Vagina (tissue), 2 donors: ENCODE measurements at places on chromosomes 2 and 18.

DNA sequence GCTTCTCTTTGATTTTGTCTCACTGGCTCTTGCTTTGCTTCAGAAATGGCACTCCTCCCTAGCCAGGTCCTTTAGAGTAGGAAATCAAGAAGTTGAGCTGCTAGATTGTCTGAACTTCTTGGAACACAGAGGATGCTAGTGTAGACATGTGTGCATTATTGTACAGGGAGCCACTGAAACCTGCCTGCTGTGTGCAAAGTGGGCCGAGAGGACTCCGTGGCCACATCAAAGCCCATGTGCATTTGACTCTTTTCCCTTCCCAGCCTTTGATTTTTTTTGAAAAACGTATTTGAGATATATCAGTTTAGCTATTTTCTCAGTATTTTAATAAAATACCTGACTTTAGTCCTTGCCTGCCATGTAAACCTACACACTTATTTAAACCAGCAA lies 83.1 kb downstream of the TMEM247 start:
- DNase-seq: no peak

- DNase-seq: no peak
Observed at GRCh38 chr2:30159766-30160165, 13.0 kb downstream of the YPEL5 start.

DNA sequence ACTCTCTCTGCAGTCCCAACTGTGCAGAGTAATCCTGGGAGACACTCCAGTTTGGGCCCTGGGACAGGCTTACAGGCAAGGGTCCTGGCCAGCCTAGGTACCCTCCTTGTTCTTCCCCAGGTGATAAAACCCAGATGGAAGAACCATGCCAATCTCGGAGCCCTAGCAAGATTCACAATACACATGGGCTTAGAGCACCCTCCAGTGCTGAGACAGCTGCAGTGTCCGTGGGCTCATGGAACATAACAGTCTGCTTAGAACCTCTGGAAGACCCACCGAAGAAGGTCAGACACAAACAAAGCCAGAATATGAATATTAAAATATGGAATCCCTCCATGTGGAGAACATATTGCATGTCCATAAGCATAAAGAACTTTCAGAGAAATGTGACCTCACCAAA lies 568.1 kb downstream of the KCNJ3 start:
- no peak for DNase-seq

GRCh38 chr18:23226930-23227725 lies 91.8 kb downstream of the CABLES1 start:
- DNase-seq: no peak
